Activated naive CD4-positive, alpha-beta T cell treated with anti-CD3 and anti-CD28 coated beads, Interleukin-2, amount 10 ng/mL, durations not matched to agents 5 hours and 36 hours (primary cell): ENCODE measurements at places on chromosomes 2 and 18. TPM values are rescaled to one million over a fixed set of nuclear protein-coding genes. Genes with fewer than 3 reads are reported as not detected.

RNF144A gene
- total RNA-seq: 74.9 TPM

RUFY4 gene
- total RNA-seq: 0.88 TPM

FBXO48 gene
- 2.4 TPM for total RNA-seq

MC4R gene
- total RNA-seq: not detected

CROCC2 gene
- not detected for total RNA-seq

CRYGD gene
- total RNA-seq: not detected

TEKT4 gene
- total RNA-seq: not detected

CD8B2 gene
- total RNA-seq: 0.05 TPM

HOXD9 gene
- total RNA-seq: not detected

LRRTM1 gene
- not detected for total RNA-seq

MAP2 gene
- total RNA-seq: not detected
